Right renal pelvis (tissue), 4 donors: ENCODE measurements at places on chromosomes 3 and 15. TPM values are rescaled to one million over a fixed set of nuclear protein-coding genes. Genes with fewer than 3 reads are reported as not detected.

Gene SPTBN5
- polyA plus RNA-seq, result 2.8 TPM

Gene UROC1
- 0.08 TPM for polyA plus RNA-seq

Gene GRAMD1C
- 17.2 TPM for polyA plus RNA-seq

Gene SPESP1
- polyA plus RNA-seq, result 6.4 TPM

GRCh38 chr3:144652573-144652972 lies 681.0 kb downstream of the DIPK2A start:
- DNase-seq, result no peak

- no peak for DNase-seq
These were observed 100.1 kb upstream of the CTDSPL start for GRCh38 chr3:37761586-37761985.

DNA sequence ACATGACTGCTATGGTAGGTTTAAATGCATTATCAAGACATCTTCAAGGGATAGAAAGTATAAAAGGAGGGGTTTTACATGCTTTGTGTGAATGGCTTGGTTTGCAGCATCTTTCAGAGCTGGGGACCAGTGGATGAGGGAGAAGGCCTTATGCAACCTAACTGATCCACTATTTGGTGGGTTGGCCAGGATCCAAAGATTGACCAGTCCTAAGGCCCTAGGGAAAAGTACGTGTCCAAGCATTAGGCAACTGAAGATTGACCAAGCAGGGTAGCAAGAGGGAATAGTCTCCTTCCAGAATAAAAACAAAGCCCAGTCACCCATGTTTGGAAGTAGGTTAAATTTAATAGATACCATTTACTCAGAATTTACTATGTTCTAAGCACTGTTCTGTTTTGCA lies 509.3 kb downstream of the EPHB1 start:
- no peak for DNase-seq

DNA sequence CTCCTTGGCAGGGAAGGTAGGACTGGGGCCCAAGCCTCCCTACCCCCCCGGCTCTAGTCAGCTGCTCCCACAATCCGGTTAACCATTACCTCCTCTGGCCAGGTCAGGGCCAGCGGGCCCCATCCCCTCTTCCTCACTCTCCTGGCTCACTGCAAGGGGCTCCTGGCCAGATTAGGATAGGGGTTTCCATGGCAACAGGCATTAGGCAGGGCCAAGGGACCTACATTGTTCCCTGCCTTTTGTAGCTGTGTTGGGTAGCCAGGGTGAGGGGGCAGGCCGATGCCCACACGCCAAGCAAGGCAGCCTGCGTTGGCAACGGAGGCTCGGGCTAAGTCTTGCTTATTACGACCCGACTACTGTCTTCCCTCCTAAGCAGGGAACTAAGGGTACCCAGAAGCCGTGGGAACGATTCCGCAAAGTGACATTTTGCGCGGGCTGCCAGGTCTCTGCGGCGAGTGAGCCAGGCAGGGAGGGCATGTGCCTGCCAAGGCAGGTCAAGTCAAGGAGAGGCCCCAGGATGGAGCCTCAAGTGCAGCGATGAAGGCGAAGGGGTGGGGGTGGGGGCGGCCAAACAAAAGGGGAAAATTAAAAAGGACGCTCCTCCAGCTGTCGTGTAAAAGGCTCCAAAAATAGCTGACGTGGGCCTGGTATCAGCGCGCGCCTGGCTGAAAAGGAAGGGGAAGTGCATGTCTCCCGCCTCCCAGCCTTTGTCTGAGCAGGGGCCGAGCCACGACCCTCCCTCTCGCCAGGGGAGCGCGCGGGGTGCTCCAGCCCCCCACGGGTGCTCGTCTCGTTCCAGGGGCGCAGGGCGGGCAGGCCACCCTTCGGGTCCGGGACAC lies 919 bp downstream of the IDH2 start:
- peak; percentile 39 for DNase-seq

DNA sequence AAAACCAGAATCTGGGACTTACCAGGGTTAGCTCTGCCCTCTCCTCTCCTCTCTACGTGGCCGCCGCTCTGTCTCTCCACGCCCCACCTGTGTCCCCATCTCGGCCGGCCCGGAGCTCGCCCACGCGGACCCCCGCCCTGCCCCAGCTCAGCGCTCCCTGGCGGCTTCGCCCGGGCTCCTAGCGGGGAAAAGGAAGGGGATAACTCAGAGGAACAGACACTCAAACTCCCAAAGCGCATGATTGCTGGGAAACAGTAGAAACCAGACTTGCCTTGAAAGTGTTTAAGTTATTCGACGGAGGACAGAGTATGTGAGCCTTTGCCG lies 5.4 kb downstream of the ISL2 start:
- DNase-seq, result no peak

DNA sequence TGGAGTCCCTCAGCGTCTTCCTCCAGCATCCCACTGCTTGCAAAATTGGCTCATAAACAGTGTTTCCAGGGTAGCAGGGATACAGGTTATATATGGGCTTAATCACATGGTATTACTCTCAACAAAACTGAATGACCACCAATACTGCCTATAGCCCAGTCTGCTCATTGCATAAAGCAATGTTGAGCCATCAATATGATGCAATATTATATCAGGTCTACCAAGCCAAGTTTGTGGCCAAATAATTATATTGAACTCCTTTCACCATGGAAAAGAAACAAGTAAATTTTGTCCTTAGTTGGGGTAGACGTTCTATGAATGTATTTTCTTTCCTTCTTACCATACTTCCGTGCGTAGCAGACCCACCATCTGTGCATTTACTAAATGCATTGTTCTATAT lies 652.3 kb downstream of the ROBO1 start:
- no peak for DNase-seq

DNA sequence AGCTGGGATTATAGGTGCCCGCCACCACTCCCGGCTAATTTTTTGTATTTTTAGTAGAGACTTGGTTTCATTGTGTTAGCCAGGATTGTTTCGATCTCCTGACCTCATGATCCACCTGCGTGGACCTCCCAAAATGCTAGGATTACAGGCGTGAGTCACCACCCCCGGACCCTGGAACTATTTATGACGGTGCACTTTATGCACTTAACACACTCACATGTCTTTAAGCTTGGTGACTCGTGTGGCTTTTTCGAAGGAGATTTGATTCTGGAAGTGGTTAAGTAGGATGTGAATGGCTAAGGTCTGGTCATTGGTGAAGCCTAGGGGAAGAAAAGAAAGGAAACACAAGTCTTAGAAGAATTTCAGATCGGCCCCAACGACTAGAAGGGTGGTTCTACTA lies 20.3 kb downstream of the BBS4 start:
- no peak for DNase-seq
